Activated T-cell treated with anti-CD3 and anti-CD28 coated beads for 48 hours (primary cell): ENCODE measurements at places on chromosomes 7 and 10.

DNA sequence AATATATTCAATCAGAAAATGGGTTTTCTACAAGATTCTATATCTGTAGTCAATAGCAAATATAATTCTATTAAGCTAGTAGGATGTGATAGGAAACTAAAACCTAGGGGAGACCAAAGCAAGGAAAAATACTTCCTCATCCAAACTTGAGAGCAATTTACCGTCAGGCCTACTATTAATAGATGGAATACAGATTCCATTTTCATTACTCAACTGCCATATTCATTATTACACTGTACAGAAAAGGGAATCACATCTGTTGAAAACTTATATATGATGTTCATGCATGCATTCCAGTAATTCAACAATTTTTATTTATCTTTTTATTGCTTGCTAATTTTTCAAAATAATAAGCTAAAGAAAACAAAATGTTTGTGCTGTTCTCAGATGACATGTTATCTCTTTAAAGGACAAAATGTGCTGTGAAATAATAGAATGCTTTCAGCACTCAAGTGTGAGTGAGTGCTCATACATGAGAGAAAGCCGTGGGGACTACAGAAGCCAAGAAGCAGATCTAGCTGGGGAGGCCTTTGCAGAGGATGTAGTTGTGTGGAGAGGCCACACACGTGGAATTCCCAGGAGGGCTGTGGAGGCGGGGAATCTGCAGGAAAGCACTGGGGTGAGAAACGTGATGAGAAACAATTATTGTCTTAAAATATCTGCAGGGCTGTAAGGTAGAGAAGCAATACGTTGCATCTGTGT, 110.0 kb downstream of the EGFR start:
- no peak for DNase-seq

DNA sequence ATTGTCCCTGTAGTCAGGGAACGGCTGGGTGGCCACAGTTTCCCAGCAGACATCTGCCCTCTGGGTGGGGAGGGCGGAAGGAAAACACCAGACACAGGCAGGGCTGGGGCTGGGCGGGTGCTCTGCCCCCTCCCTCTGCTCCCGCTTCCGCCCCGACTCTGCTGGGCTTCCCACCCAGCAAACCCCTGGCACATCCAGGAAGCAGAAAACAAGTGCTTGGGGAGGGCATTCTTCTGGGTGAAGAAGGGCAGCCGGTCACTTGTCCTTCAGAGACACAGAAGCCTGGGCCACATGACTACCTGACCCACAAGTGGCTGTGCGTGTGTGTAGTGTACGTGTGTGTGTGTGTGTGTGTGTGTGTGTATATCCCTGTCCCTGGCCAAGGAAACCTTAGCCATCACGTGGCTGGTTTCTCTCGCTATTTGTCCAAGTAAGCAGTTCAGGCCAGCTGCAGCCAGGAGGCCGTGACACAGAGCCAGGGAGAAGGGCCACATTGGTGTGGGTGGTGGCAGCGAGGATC, 77.9 kb downstream of the ZMIZ1 start:
- DNase-seq = no peak

- DNase-seq = no peak
Measured at GRCh38 chr10:44850356-44850934, 60.7 kb upstream of the TMEM72 start.

DNA sequence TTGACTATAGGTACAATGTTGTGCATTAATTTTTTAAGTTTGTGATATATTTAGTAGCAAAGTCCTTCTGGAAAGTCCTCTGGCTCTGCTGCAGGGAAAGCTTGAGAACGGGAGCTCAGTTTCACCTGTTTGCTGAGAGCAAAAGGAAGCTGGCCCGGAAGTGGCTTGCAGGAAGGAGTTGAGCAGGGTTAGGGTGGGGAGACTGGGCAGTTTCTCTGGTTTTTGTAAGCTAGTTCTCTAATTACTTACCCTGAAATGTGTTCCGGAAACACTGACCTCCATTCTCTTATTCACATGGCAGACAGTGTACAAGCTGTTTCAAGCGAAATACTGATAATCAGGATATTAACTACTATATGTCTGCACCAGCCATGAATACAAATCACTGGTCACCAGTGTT, 22.3 kb downstream of the MAP3K8 start:
- DNase-seq = no peak

DNA sequence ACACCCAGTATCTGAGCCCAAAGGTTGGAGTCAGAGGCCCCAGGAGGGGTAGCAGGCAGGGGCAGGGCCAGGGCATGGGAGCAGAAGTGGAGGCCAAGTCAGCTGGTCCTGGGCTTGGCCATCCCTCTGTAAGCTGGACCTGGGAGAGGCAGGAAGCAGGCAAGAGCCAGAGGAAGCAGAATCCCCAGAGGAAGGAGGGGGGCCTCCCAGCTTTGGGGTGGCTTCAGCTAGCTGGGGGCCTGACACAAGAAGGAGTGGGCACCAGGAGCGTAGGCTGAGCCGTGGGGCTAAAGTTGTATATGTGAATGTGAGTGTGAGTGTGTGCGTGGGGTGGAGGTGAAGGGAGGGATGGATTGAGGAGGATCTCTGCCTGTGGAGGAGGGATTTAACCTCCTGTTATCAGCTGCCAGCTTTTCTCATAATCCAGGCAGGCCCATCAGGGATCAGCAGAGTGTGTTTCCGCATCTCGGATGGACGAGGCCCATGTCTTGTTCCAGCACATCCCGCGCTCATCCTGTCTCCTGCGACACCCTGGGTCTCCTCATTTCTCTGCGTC, 54.0 kb downstream of the NEURL1 start:
- no peak for DNase-seq

GRCh38 chr7:131159961-131160361, 167.7 kb upstream of the MKLN1 start:
- DNase-seq = no peak

- DNase-seq = no peak
Measured at GRCh38 chr10:74957285-74957961, 131.0 kb downstream of the KAT6B start.

- DNase-seq = no peak
Measured at GRCh38 chr10:90289037-90289436, 568.8 kb downstream of the HTR7 start.

- DNase-seq = no peak
Measured at GRCh38 chr7:33751443-33751842, 153.9 kb upstream of the BMPER start.

DNA sequence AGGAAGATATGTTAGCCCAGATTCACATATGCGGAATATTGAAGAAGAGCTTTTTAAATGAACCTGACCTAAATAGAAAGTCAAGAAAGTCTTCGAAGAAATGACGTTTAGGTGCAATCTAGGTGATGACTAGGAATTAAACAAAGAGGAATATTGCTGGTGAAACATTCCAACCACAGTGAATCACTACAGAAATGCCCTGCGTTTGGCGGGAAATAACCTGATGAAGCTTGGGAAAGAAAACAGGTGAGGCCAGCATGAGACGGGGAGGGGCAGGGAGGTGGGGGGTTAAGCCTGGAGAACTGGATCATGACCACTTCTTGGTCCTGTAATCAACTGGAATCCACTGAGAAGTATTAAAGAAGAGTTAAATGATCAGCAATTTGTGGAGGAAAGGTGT, 299.4 kb upstream of the VSTM2A start:
- DNase-seq = no peak

- DNase-seq = no peak
Measured at GRCh38 chr7:17558558-17559332, 260.3 kb downstream of the AHR start.

GRCh38 chr7:17580856-17581255, 282.4 kb downstream of the AHR start:
- no peak for DNase-seq

DNA sequence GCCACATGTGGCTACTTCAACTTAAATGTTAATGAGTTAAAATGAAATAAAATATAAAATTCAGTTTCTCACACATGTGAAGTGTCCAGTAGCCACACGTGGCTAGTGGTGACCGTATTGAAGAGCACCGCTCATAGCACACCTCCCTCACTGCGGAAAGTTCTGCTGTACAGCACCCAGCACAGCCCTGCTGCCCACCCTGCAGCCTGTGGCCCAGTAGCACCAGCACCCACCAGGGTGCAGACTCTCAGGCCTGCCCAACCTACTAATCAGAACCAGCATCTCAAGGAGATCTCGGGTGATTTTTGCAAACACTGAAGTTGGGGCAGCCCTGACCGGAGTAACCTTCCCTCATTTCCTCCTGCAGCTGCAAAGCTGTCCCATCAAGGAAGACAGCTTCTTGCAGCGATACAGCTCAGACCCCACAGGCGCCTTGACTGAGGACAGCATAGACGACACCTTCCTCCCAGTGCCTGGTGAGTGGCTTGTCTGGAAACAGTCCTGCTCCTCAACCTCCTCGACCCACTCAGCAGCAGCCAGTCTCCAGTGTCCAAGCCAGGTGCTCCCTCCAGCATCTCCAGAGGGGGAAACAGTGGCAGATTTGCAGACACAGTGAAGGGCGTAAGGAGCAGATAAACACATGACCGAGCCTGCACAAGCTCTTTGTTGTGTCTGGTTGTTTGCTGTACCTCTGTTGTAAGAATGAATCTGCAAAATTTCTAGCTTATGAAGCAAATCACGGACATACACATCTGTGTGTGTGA, 162.8 kb upstream of the LANCL2 start:
- no peak for DNase-seq

GRCh38 chr7:138247568-138248333, 171.5 kb downstream of the AKR1D1 start:
- no peak for DNase-seq

DNA sequence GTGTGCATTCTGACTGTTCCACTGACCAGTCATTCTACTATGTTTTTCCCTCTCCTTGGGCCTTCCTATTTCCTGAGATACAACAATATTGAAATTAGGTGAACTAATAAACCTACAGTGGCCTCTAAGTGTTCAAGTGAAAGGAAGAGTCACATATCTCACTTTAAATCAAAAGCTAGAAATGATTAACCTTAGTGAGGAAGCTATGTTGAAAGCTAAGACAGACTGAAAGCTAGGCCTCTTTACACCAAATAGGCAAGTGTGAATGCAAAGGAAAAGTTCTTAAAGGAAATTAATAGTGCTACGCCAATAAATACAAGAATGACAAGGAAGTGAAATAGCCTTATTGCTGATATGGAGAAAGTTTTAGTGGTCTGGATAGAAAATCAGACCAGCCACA, 5.7 kb upstream of the DYNC1I1 start:
- DNase-seq = no peak

- DNase-seq = no peak
Measured at GRCh38 chr10:69888882-69889584, 87.3 kb downstream of the COL13A1 start.

GRCh38 chr7:127476618-127477017, 84.1 kb upstream of the ZNF800 start:
- DNase-seq = no peak

- no peak for DNase-seq
Measured at GRCh38 chr10:89091496-89091895, 100.9 kb downstream of the FAS start.

DNA sequence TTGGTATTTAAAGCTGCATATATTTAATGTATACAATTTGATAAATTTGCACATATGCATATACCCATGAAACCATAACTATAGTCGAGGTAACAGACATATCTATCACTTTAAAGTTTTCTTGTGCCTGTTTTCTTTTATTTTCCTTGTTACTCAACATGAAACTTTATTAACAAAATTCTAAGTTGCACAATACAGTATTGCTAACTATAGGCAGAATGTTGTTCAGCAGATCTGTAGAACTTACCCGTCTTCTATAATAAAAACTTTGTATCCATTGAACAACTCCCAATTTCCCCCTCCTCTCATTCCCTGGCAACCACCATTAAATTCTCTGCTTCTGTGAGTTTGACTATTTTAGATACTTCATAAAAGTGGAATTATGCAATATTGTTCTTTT, 404.6 kb upstream of the KCND2 start:
- DNase-seq = no peak

GRCh38 chr7:86653919-86654659, 10.4 kb downstream of the GRM3 start:
- no peak for DNase-seq

- peak; percentile 31 for DNase-seq
Measured at GRCh38 chr7:155371884-155372781, 74.5 kb downstream of the INSIG1 start.

DNA sequence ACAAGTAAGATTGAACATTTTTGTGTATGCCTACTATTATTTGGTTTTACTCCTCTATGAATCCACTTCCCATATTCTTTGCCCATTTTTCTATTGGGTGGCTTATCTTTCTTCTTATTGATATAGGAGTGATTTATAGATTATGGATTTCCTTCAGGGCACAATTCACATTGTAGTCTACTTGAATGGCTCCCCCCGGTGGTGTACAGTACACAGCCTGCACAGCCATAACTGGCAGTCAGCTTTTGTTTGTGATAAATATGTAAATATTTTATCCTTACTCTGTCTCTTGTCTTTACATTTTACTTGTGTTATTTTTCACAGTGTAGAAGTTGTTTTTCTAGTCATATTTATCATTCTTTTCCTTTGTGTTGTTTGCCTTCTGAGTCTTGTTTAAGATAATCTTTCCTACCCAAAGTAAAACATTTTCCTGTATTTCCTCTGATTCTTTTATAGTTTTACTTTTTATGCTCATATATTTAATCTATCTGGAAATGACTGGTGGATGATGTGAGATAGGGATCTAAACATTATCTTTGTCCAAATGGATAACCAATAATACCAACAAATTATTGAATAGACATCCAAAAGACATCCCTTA, 23.9 kb upstream of the CALD1 start:
- peak; percentile 21 for DNase-seq

DNA sequence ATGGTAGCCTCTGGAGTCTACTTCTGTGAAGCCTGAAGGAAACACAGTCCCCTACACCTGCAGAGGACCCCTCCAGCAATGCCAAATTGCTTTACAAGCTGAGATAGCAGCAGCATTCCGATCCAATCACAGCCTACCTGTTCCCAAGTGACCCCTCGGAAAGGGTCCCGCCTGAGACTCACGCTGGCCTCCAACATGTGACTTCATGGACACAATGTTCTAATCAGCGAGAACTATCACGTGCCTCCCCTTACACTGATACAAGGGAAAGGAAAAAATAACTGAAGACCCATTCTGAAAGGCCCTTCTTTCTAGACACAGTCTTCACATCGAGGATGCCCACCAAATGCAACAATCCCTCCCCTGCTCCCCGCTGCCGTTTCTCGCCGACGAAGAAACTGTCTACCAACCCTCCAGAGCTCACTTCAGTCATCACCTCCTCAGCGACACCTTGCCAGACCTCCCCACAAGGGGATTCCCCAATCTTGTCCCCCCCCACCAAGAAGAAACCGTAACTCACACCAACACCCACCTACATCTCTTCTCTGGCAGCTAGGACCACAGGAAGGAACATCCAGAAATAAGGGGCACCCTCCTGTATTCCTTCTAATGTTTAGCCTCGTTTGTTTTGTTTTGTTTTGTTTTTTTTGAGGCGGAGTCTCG, 1.8 kb downstream of the SNX8 start:
- no peak for DNase-seq

- no peak for DNase-seq
Measured at GRCh38 chr7:45347804-45348203, 190.2 kb downstream of the RAMP3 start.

- peak; percentile 14 for DNase-seq
Measured at GRCh38 chr7:22640269-22640668, 86.7 kb upstream of the IL6 start.
